Right ventricle myocardium inferior (tissue), 1 donor: ENCODE measurements at places on chromosomes 5 and 9. TPM values are rescaled to one million over a fixed set of nuclear protein-coding genes. Genes with fewer than 3 reads are reported as not detected.

DNA sequence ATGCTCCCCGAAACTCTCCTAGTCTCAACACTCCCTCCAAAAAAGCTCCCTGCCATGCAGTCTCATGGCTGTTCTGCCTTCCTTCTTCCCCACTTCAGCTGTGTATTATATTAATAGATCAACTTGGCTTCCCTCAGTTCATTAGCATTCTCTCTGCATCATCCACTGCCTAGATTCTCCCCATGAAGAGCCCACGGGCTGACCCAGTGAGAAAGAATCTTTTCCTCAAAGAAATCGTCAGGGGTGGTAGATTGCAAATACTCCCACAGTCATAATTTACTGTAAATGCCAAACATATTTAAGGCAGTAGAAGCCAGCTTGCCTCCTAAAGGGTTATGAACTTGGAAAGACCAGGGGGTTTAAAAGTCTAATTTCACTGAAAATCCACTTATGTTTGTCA, 33.5 kb downstream of the GNA14 start:
- no peak for DNase-seq

Gene BNIP1
- 10.0 TPM for total RNA-seq

DNA sequence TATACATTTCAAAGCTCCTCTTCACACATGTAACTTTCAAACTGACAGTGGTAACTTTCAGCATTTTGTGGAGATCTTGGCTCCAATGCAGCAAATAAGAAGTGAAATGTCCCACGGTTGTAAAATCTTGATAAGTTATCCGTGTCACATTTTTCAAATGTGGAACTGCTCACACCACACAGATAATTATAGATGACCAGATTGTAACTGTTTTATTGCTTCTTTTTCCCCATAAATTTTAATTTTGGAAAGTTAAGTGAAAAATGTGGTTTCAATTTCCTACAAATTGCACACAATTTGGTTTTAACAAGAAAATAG, 347.1 kb downstream of the EBF1 start:
- DNase-seq = no peak

- DNase-seq = no peak
Measured at GRCh38 chr5:134935711-134936602, 31.0 kb downstream of the PCBD2 start.

Gene MOB3B
- total RNA-seq = 1.5 TPM

- no peak for DNase-seq
Measured at GRCh38 chr5:156419661-156420060, 92.7 kb downstream of the SGCD start.

GRCh38 chr9:127945942-127946341, 8.3 kb upstream of the DPM2 start:
- DNase-seq = peak; percentile 44

DNA sequence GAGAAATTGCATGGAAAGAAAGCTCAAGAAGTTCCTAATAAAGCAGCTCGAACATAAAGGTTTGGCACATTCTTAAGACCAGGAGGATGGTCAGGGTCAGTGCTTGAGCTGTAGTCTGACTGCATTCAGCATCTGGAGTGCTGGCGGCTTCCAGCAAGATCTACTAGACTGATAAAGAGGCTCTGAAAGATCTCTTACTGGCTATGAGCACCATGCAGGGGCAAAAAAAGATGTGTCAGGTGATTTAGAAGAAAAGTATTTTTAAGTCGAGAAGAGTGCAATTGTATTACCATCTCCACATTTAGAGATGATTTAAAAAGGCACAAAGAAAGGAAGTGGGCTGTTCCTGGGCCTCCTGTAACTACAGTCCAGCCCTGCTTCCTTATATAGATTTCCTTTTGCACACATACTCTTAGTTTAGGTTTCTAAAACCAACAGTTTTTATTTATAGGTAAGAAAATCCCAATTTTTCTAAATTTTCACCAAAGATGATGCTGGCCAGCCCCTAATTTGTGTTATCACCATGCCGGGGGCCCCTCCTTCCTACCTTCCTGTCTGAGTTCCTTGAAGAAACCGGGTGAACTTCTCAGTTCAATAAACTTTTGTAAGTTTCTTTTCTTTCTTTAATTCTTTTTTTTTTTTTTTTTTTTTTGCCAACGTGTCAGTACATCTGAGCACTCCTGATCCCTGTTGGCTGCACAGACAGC, 65.9 kb upstream of the PLPP1 start:
- no peak for DNase-seq

DNA sequence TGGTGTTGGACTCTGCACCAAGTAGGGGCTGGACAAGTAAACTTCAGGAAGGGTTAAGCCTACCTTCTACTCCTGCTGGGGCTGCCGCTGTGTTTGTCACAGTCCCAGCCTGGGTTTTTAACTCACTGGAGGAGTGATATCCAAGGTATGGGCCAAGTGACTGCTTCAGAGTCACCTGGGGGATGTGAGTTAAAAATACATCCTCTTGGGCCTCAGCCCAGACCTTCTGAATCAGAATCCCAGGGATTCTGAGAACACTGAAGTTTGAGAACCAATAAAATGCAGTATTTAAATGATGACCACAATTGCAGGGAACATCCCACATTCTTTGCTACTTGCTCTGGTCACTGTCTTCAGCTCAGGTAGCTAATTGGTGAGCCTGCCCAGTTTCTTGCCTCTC, 95.1 kb upstream of the DNAH5 start:
- DNase-seq = no peak

Gene CDH9
- not detected for total RNA-seq

- DNase-seq = no peak
Measured at GRCh38 chr9:125169895-125170294, 19.7 kb downstream of the PPP6C start.

DNA sequence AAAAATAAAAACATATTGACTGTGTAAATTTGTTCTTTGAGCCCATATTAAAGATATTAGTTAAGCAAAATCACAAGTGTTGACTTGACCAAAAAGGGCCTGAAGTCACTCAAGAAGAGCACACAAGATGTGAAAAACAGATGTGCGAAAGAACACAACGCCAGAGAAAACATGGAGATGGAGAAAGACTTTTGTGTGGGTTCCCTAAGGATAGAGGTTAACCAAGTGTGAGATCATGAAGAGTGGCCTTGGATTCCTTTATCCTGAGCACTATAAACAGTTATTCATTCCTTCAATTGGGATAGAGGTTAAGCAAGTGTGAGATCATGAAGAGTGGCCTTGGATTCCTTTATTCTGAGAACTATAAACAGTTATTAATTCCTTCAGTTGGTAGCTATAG, 361.8 kb downstream of the CDH18 start:
- DNase-seq = no peak

DNA sequence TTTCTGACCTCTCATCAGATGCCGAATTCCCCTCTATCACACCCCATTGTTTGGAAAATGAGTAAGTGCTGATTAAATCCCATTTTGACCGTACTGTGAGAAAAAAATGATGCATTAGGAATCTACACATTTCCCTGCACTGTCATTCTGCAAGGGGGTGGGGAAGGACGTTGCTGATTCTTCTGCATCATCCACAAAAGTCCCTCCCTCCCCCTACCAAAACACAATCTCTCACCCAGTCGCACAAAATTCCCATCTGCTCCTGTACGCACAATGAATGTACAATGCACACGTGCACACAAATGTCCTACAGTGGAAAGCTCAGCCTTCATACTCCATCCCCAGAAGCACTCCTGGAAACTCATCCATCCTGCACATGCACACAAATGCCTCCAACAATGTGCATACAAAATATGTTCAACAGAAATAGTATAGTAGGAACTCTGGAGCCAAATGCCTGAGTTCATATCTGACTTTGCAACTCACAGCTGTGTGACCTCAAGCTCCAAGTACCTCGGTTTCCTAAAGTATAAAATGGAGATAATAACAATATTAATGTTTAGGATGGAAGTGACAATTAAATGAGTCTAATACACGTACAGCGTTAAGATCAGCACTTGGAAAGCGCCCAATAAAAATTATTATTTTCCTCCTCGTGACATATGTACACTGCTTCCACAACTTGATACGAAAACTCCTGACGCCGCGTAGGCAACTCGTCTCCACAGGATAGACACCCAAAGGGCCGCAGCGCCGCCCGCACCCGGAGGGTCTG, 809 bp downstream of the TNIP1 start:
- DNase-seq = no peak

DNA sequence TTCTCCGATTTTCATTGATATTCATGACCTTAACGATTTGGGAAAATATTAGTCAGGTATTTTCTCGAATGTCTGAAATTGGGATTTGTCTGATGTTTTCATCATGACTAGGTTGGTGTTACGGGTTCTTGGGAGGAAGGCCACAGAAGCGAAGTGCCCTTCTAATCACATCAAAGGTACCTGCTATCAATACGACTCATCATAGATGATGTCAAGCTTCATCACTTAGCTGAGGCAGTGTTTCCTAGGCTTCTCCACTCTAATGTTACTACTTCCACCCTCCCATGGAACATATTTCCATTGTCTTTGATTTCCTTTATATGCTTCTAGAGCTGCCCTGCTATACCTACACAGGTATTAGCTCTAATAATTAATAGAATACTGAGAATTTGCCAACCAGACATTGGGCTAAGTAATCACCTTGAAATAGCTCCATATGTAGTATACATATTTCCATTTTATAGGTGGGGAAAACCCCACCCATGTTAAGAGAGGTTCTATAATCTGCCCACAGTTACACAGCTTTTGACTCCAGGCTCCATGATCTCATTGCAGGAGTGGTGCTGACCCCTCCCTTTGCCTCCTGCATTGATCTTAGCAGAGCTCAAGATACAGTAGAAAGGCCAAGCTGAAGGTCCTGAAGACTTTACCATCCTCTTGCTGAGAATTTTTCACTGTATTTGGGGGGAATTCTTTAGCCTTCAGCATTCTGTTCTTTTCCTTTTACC, 238.6 kb upstream of the ADAMTSL1 start:
- DNase-seq = no peak

- DNase-seq = peak; percentile 86
Measured at GRCh38 chr9:130701059-130702022, 7.8 kb downstream of the EXOSC2 start.

Gene IFNK
- not detected for total RNA-seq

- no peak for DNase-seq
Measured at GRCh38 chr5:115333164-115333563, 36.7 kb upstream of the CCDC112 start.

DNA sequence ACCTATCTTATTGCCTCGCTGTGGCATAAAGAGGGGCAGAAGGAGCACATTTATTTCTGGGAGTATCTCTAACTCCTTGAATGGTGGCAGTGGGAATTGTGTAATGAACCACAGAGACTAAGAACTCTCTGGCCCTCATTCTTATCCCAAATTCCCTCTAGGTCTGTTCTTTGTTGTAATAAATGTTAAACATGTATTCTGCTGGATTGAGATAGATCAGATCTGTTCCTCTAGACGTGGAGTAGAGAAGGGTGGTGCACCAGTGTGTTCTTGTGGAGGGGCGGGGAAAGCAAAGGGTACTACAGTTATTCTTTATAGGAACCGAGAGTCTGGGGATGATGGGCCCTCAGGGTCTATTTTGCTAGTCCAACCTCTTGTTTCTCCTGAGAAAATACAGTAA, 90.4 kb downstream of the UBE2R2 start:
- no peak for DNase-seq

- no peak for DNase-seq
Measured at GRCh38 chr5:132072528-132072927, 1.1 kb upstream of the CSF2 start.

- peak; percentile 61 for DNase-seq
Measured at GRCh38 chr5:52799358-52799982, 11.8 kb downstream of the ITGA1 start.

- DNase-seq = no peak
Measured at GRCh38 chr5:132083071-132083678, 9.6 kb downstream of the CSF2 start.

GRCh38 chr5:3701694-3702093, 106.1 kb downstream of the IRX1 start:
- no peak for DNase-seq

GRCh38 chr9:76255781-76256455, 138.3 kb downstream of the RFK start:
- peak; percentile 67 for DNase-seq

Gene SLC12A7
- 179 TPM for total RNA-seq

DNA sequence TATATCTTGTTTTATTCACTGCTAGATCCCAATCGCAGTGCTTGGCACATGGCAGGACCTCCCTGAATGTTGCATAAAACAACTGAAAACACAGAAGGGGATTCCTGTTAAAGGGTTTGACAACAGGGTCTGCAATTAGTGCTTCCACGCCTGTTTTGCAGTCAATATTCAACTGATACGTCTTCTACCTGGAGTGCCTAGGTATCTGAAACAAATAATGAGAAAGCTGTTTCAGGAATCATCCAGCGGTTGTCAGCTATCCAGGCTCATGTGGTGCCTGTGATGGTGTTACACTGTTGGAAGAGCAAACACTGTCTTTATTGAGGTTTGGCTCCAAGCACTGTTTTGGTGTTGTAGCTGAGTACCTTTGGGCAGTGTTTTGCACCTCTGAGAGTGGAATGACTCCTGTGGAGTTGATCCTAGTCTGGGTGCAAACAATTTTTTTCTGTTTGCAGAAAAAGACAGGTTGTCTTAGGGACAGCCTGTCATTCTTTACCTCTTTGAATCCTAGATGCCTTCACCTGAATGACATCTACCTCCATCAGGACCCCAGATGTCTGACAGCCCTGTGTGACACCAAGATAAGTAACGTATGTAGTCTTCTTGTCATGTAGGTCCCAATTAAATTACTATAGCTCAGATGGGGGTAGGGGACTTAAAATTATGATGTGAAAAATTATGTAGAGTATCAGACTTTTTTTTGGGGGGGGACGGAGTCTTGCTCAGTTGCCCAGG, 14.8 kb upstream of the MATR3 start:
- no peak for DNase-seq

DNA sequence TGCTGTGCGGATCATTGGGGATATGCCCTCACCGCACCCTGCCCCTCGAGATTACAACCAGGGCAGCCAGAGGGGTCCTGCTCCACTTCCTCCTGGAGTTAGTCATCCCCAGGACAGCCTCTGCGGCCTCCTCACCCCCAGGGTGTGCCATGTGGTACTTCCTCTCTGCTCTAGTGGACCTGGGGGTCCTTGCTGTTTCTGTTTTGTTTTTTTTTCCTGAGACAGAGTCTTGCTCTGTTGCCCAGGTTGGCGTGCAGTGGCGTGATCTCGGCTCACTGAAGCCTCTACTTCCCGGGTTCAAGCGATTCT, 5.2 kb upstream of the FCN1 start:
- DNase-seq = no peak

GRCh38 chr5:41527201-41527779, 16.9 kb upstream of the PLCXD3 start:
- no peak for DNase-seq

DNA sequence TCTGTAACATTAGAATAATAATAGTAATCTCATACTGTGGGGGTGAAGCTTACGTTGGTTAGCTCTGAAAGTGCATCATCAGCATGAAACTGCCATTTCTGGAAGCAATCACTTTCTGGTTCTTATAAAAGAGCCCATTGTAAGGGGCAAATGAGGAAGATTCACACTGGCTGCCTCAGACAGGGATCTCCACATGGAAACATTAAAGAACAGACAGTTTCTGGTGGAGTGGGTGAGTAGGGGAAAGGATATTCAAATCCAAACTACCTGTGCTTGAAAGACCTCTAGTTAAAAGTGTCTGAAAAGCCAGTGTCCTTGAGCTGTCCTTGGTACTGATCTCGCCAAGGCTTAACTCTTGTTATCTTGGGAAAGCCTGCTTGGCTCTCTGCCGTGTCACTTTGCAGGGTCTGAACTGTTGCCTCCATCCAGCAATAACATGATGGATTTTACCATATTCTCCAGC, 19.1 kb upstream of the SLC31A2 start:
- DNase-seq = no peak
